Thymus (tissue), 14 donors: ENCODE measurements at places on chromosomes 3 and 15. TPM values are rescaled to one million over a fixed set of nuclear protein-coding genes. Genes with fewer than 3 reads are reported as not detected.

DNA sequence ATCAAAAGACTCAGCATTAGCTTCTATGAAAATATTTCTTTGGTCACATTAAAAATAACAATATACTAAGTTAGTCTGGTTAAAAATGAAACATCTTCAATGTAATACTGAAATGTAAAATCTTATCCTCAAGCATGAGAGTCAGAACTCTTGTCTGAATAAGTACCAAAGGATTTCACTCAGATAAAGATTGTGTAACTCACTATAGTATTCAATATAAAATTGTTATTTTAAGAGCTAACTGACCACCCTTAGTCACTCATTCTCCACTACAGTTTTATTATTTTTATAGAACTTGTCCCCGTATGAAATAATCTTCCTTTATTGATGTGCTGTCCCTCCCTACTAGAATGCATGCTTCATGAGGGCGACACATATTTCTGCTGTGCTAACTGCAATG, 426.3 kb downstream of the MECOM start:
- DNase-seq: no peak

- no peak for DNase-seq
Measured at GRCh38 chr3:185145511-185145910, 7.3 kb downstream of the C3orf70 start.

GRCh38 chr15:71160976-71161375, 45.7 kb downstream of the THSD4 start:
- DNase-seq: no peak

DNA sequence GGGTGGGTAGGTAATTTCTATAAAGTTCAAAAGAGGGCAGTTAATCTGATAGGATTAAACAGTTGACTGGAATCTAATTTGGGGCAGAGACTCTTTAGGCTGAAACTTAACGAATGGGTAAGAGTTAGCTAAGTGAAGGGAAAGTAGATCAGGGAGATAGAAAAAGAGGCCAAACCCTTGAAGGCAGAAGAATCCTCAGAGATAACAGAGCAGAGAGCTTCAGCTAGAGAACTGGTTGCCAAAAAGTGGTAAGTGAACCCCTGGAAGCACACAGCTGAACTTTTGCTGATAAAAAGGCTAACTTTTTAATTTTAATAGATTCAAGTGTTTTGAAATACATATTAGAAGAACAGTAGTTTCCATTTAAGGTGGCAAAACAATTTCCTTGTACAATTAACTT, 99.2 kb downstream of the FHIT start:
- no peak for DNase-seq

GRCh38 chr3:185175370-185175987, 22.6 kb upstream of the C3orf70 start:
- peak; percentile 24 for DNase-seq

GRCh38 chr3:7461202-7461825, 600.4 kb downstream of the GRM7 start:
- no peak for DNase-seq

- no peak for DNase-seq
Measured at GRCh38 chr3:148789906-148790305, 37.7 kb upstream of the CPB1 start.

DNA sequence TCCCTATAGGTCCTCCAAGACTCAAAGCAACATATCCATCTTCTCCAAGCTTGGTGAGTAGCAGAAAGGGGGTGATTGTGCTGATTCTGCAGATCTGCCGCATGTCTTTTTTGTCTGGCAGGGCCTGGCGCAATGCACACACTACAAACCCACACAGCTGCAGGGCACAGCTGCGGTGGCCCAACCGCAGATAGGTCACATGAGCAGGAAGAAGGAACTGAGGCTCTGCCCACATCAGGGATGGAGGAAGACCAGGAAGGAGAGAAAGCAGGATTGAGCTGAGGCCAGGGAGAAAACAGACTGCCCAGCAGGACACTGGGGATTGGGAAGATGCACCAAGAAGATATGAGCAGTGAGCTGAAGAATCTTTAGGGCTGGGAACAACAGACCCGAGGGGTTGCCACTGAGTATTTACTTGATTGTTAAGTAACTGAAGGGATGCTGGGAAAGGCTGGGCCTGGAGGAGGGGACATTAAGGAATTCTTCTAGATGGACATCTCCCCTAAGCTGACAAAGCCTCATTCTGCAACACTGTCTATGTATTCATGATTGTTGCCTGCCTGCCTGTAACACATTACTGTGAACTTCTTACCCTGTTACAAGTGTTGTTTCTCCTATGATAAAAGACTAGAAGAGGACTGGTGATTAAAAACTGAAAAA, 126.7 kb downstream of the MYLK start:
- peak; percentile 74 for DNase-seq

GRCh38 chr15:37340438-37340837, 240.1 kb upstream of the MEIS2 start:
- no peak for DNase-seq

DNA sequence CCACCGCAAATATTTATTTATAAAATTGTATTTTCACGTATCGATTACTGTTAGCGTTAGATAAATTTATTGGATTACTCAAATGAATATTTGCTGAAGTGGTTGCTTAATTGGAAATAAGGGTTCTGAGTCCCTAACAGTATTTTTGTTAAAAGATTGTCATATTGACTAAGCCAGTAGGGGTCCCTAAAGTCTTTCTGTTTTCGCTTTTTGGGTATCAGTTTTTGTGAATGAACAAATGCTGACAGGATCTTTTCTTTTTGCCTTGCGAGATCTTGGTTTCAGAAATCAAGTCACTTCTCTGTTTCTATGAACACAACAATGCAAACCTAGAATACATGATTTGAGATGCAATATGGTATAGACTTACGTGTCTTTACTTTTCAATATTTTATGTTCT, 7.1 kb downstream of the RAD51 start:
- no peak for DNase-seq

DNA sequence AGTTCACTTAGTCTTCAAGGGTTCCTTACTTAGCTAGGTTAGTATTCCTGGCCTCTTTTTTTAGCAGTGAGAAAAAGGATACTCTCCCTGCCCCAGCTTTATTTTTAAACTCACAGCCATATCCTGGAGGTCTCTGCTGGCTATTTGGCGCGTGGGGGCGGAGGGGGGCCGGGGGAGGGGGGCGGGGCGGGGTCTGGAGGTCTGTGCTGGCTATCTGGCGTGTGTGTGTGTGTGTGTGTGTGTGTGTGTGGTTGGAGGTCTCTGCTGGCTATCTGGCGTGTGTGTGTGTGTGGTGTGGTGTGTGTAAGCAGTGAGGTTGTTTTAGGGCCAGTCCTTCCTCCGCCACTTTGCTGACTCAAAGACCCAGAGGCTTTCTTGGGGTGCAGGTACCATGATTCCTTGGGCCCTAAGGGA, 579 bp upstream of the PLAAT1 start:
- no peak for DNase-seq

DNA sequence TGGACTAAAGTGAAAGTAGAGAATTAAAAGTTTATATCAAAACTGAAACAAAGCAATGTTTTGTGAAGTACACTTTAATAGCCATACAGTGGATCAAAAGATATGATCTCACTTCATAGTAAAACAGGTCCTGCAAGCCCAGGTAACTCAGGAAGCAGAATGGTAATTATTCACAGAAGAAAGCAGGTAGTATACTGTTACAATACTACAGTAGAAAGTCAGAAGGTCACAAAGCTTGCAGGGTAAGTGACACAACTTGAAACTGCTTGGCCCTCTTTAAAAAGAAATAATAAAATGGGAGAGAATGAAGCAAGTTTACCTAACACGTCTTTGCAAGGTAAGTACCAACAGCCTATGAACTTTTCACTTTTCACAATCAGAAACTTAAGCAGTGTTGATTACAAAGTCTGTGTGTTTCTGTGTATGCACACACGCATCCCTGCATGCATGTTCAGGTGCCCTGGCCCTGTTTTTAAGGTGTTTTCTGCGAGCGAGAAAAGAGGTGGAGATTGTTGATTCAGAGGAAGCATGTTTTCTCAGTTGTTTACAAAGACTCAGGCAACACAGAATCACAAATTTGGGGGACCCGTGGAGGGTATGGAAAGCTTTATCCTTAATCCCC, at the start of gene NAALADL2:
Gene NAALADL2, plus strand, starts transcription at position 221 of the 622 bp plus-strand sequence.
- no peak for DNase-seq

- no peak for DNase-seq
Measured at GRCh38 chr3:43883729-43884396, 193.1 kb downstream of the ABHD5 start.

- no peak for DNase-seq
Measured at GRCh38 chr3:194672876-194673275, 885 bp upstream of the LSG1 start.

- DNase-seq: no peak
Measured at GRCh38 chr3:53821631-53822121, 24.5 kb downstream of the CHDH start.

DNA sequence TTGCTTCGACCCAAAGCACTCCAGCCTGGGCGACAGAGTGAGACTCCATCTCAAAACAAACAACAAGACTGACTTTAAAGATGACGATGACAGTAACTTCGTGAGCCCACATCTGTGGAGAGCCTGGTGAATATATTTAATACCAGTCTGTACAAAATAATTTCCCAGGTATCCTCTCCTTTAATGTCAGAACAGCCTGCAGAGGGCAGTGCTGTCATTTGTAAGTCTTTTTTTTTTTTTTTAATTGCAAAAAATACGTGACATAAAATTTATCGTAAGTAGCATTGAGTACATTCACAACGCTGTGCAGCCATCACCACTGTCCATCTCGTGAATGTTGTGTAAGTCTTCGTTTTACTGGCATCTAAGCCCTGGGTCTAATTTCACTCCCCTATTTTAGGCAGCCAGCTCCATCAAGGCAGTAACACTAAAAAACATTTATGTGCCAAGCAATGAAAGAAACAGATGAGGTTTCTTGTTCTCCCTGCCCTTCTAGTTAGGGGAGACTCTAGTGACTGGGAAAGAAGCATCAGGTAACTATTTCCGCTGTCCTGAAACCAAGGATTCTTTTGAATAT, 1.4 kb downstream of the HTD2 start:
- peak; percentile 32 for DNase-seq

DNA sequence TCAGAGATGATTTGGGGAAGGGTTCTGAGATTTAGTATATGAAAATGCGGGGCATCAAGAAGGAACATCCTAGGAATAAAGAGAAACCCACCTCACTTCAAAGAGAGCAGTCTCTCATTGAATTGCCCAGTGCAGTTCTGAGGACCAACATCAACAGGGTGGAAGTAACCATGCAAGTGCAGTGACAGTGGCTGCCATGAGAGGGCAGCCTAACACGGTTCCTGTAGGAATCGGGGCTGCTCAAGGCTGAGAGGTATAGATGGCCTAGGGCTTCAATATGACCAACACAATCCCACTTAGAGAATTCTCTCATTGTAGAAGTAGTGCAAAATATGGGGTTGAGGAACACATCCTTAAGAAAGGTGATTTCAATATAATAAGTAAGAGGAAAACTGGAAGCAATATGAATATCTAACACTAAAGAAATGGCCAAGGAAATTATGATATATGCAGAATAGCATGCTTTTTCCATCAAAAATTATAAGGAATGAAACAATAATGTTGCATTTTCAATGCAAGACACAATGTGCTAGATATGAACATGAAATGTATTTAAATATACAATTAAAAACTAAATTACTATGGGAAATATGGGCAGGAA, 51.1 kb upstream of the ARRDC4 start:
- DNase-seq: peak; percentile 70

DNA sequence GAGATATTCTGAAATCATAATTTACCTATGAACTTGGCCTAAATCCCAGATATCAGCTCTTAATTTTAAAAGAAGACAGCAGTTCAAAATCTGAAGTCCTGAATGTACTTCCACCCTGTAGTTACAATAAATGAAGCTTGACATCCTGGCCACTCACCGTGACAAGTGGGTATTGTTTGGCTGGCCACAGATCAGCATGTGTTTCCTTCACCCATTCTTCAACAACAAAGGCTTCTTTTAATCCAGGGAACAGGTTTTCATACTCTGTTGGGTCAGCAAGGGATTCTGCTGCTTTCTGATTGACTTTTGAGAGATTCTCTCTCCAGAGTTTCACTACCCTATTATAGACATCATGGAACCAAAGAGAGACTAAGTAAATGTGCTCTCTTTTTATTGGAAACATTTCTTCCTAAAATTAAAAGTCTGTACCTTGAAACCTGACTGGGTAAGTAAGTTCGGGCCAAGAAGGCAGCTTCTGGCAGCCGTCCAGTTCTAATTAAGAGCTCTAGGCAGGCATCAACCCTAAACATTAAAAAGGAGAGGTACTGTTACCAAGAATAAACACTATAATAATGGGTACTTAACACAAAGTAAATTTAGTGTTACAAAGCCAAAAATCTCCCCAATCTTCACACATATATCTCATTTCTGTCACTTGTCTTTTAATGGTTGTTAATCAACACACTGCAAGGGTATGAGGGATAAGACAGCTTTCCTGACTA, 15.2 kb downstream of the MRPS22 start:
- DNase-seq: no peak

GRCh38 chr3:11642431-11643191, 1.1 kb downstream of the VGLL4 start:
- no peak for DNase-seq

- DNase-seq: no peak
Measured at GRCh38 chr15:67564968-67565345, 22.5 kb downstream of the MAP2K5 start.

- DNase-seq: no peak
Measured at GRCh38 chr3:33364531-33365128, 75.6 kb downstream of the UBP1 start.

GRCh38 chr15:100942656-100943425, 23.7 kb downstream of the LRRK1 start:
- DNase-seq: no peak

- DNase-seq: peak; percentile 33
Measured at GRCh38 chr15:39774688-39775267, 7.9 kb downstream of the FSIP1 start.

DNA sequence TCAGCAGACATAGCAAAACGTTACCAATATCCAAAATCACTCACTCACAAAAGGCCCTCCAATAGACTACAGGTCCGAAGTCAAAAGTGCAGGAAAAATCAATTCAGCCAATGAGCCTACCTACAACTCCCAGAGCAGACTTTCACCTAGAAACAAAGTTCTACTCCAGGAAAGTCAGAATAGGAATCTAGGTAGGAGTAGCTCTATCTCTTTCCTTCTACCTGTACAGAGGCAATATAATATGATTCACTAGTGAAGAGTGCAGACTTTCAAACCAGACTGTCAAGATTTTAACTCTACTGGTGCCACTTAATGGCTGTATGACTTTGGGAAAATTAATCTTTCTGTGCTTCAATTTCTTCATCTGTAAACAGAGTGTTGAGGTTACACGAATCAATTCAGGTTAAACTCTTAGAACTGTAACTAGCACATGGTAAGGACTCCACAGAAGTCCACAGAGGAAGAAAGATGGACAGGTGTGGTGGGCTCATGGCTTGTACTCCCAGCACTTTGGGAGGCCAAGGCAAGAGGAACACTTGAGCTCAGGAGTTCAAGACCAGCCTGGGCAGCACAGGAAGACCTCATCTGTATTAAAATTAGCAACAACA, 9.4 kb downstream of the DCUN1D1 start:
- no peak for DNase-seq

GRCh38 chr15:98782801-98783200, 134.5 kb downstream of the IGF1R start:
- DNase-seq: no peak

Gene ERICH6
- total RNA-seq: 0.14 TPM

Gene SLC28A1
- 0.05 TPM for total RNA-seq

Gene SMARCC1
- 35.6 TPM for total RNA-seq

Gene MKRN3
- total RNA-seq: 2.3 TPM

Gene PAQR5
- 0.14 TPM for total RNA-seq

Gene CCR9
- 214 TPM for total RNA-seq

Gene GOLGA6L4
- 0.28 TPM for total RNA-seq

Gene SI
- total RNA-seq: 0.05 TPM

Gene TM6SF1
- total RNA-seq: 2.9 TPM
